ENCODE measurements at places on chromosomes 2 and 18.

- no peak for DNase-seq
Observed at GRCh38 chr2:240530181-240530580, 27.6 kb downstream of the ANKMY1 start.

- DNase-seq = no peak
Observed at GRCh38 chr2:50602636-50603327, 429.1 kb downstream of the NRXN1 start.

- DNase-seq = no peak
Observed at GRCh38 chr18:27956001-27956640, 220.8 kb downstream of the CDH2 start.

DNA sequence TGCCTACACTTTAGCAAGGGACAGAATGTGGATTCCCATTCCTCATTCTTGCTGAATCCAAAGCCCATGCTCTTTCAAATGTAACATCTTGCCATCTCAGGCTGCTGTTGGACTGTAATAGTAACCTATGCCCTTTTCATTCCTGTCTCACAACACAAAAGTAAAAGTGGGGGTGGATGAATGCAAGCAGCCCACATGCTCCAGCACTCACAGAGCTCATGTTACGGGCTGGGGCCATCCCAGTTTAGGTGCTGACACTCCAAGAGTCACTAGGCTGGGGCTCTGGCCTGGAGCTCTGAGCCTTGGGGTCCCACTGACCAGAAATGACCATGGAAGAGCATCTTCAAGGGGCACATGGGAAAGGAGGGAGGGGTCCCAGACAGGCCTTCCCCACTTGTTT is 47.6 kb downstream of the CCBE1 start:
- DNase-seq = no peak

- no peak for DNase-seq
Observed at GRCh38 chr18:77051581-77052296, 80.8 kb downstream of the MBP start.

Data from OCI-M1 (cell line).